Thymus (tissue), 14 donors: ENCODE measurements at places on chromosomes 7 and 10. TPM values are rescaled to one million over a fixed set of nuclear protein-coding genes. Genes with fewer than 3 reads are reported as not detected.

MBLAC1 gene
- total RNA-seq: 3.1 TPM

CPEB3 gene
- 0.76 TPM for total RNA-seq

DNA sequence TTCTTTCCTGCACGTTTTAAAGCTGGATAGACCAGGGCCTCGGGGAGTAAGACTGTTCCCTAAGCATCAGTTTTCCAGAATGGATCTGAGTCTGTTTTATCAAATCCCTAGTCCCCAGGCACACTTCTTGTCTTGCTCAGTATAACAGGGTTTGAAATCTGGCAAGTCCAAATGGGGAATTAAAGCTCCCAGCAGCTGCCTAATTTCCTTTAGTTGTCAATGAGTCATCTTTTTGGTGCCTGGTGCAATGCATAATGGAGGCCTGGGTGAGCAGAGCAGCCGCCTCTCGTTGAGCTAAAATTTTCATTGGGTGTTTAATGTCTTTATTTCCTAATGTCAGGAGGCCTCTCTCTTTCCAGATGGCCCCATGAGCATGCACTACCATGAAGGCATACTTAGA is 87.9 kb downstream of the STRA8 start:
- no peaks in the 10 kb centered on the region for H3K27me3 ChIP-seq
- no peak overlapping the region for H3K4me3 ChIP-seq
- no peaks in the 10 kb centered on the region for H3K36me3 ChIP-seq
- DNase-seq: no peak
- no peak overlapping the region for H3K27ac ChIP-seq
- no peaks in the 10 kb centered on the region for H3K4me1 ChIP-seq

CPED1 gene
- total RNA-seq: 2.2 TPM

- H3K4me3 ChIP-seq: no peak overlapping the region
- DNase-seq: peak; percentile 9
- H3K27ac ChIP-seq: no peak overlapping the region
- peaks cover 6% of the 10 kb centered on the region for H3K36me3 ChIP-seq
Measured at GRCh38 chr10:98170249-98171117, 36.0 kb downstream of the R3HCC1L start.

RTKN2 gene
- total RNA-seq: 5.0 TPM

DNA sequence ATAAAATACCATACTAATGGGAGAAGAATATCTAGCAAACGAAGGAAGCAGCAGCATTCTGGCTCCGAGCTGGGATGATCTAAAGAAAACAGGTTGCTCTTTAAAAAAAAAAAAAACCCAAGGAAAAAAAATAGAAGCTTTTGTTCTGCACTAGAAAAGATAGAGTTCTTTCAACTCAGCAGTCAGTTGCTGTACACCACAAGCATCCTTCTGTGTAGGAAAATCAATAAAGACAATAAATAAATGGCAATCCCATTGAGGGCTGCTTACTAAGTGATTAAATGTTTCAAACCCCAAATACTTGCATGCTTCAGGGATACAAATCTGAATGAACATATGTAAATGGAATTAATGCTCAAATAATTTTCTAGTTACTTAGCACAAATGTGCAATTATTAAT is 207.1 kb downstream of the TEX36 start:
- no peak for DNase-seq
- no peaks in the 10 kb centered on the region for H3K36me3 ChIP-seq
- H3K27ac ChIP-seq: no peak overlapping the region
- no peaks in the 10 kb centered on the region for H3K4me1 ChIP-seq
- H3K27me3 ChIP-seq: no peaks in the 10 kb centered on the region
- no peak overlapping the region for H3K4me3 ChIP-seq

- H3K27ac ChIP-seq: no peak overlapping the region
- DNase-seq: no peak
- H3K36me3 ChIP-seq: no peaks in the 10 kb centered on the region
- no peaks in the 10 kb centered on the region for H3K27me3 ChIP-seq
Measured at GRCh38 chr7:18530224-18531179, 35.0 kb downstream of the HDAC9 start.

GRCh38 chr10:48400850-48401220 is 94.4 kb downstream of the MAPK8 start:
- no peak overlapping the region for H3K4me3 ChIP-seq
- DNase-seq: no peak
- no peaks in the 10 kb centered on the region for H3K36me3 ChIP-seq
- no peaks in the 10 kb centered on the region for H3K27me3 ChIP-seq
- H3K4me1 ChIP-seq: no peaks in the 10 kb centered on the region
- H3K27ac ChIP-seq: no peak overlapping the region

GRCh38 chr10:17479822-17480221 is 25.4 kb upstream of the ST8SIA6 start:
- no peak overlapping the region for H3K27ac ChIP-seq
- no peaks in the 10 kb centered on the region for H3K27me3 ChIP-seq
- H3K36me3 ChIP-seq: no peaks in the 10 kb centered on the region
- DNase-seq: no peak
- H3K4me3 ChIP-seq: no peak overlapping the region
- H3K4me1 ChIP-seq: no peaks in the 10 kb centered on the region

- H3K27me3 ChIP-seq: no peaks in the 10 kb centered on the region
- H3K4me1 ChIP-seq: peaks cover 12% of the 10 kb centered on the region
- no peak overlapping the region for H3K27ac ChIP-seq
Measured at GRCh38 chr10:91198781-91199180, 21.7 kb upstream of the PCGF5 start.

DNA sequence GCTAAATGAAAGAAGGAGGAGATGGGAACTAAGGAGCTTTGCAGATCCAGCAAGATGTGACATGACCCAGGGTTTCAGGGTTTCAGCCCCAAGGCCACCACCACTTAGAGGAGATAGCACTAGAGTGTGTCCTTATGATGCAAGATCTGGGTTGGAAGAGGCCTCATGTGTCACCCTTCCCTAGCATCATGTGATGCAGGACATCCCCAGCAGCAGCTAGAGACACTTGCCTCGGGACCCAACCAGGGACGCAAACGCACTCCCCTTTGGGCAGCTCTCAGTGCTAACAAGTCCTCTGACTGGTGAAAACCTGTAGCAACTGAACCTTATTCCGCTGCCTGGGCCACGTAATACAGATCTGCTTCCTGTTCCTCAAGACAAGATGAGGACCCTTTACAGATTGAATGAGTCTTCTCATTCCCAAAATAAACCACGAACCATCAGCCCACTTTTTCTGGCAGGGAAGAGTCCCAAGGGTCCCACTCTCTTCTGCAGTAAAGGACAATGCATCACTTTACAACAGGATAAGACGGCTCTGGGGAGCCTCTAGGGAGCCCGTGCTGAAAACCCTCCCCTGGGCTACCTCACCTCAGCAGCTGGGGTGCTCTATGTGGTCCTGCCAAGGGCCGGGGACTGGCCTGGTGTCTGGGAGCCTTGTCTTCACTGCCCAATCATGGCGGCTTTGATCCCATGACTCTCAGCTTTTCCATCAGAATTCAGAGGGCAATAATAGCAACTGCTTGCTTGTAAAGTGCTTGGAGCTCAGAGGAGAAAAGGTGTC is 44.8 kb upstream of the GDF10 start:
- peaks cover 5% of the 10 kb centered on the region for H3K4me1 ChIP-seq
- H3K27ac ChIP-seq: no peak overlapping the region
- no peaks in the 10 kb centered on the region for H3K36me3 ChIP-seq

- H3K36me3 ChIP-seq: no peaks in the 10 kb centered on the region
- H3K4me1 ChIP-seq: peaks cover 35% of the 10 kb centered on the region
- no peak for DNase-seq
- H3K27me3 ChIP-seq: no peaks in the 10 kb centered on the region
- no peak overlapping the region for H3K27ac ChIP-seq
Measured at GRCh38 chr7:44218418-44219201, 17.8 kb downstream of the YKT6 start.

DNA sequence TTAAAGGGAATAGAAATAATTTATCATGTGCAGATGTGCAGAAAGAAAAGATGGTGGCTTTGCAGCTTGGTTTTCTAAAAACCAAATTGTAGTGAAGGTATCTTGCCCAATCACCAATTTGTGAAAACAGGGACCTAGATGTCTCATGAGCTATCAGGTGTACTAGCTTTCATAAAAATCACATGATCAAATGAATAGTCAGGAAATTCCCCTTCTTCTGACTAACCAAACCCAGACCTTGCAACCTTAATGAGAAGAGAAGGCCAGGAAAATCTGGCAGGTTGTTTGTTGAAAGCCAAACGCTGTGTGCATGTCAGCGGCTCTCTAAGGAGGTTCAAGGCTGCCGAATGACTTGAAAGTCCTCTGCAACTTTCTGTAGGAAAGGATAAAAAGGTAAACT is 304.4 kb upstream of the NRP1 start:
- no peak for DNase-seq
- no peaks in the 10 kb centered on the region for H3K4me1 ChIP-seq
- H3K27ac ChIP-seq: no peak overlapping the region
- no peak overlapping the region for H3K4me3 ChIP-seq
- H3K36me3 ChIP-seq: no peaks in the 10 kb centered on the region
- H3K27me3 ChIP-seq: no peaks in the 10 kb centered on the region

TCERG1L gene
- total RNA-seq: 0.52 TPM

SLF2 gene
- 26.3 TPM for total RNA-seq

GRCh38 chr10:32337350-32337749 is 9.6 kb downstream of the EPC1 start:
- no peak overlapping the region for H3K27ac ChIP-seq
- DNase-seq: no peak
- H3K4me1 ChIP-seq: peaks cover 20% of the 10 kb centered on the region

- no peak for DNase-seq
- H3K4me1 ChIP-seq: peaks cover 5% of the 10 kb centered on the region
- H3K27ac ChIP-seq: no peak overlapping the region
- H3K27me3 ChIP-seq: no peaks in the 10 kb centered on the region
- no peaks in the 10 kb centered on the region for H3K36me3 ChIP-seq
Measured at GRCh38 chr7:142881586-142882337, 3.8 kb downstream of the TRPV6 start.

VENTX gene
- 0.09 TPM for total RNA-seq

LIPF gene
- total RNA-seq: 0.14 TPM

TMEM236 gene
- 0.24 TPM for total RNA-seq

DNA sequence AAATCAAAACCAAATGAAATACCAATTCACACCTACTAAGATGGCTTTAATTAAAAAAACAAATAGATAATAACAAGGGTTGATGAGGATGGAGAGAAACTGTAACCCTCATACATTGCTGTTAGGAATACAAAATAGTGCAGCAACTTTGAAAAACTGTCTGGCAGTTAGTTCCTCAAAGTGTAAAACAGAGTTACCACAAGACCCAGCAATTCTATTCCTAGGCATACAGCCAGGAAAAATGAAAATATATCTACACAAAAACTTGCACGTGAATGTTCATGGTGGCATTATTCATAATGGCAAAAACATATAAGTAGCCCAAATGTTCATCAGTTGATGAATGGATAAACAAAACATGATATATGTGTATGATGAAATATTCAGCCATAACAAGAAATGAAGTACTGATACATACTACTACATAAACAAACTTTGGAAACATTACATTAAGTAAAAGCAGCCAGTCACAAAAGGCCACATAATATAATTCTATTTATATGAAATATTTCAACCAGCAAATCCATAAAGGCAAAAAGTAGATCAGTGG is 83.5 kb downstream of the BRAF start:
- H3K27me3 ChIP-seq: no peaks in the 10 kb centered on the region
- H3K4me1 ChIP-seq: no peaks in the 10 kb centered on the region
- DNase-seq: no peak
- H3K4me3 ChIP-seq: no peak overlapping the region
- H3K27ac ChIP-seq: no peak overlapping the region
- H3K36me3 ChIP-seq: no peaks in the 10 kb centered on the region

ZNF853 gene
- total RNA-seq: 2.8 TPM

LRRC4 gene
- total RNA-seq: 1.6 TPM

- DNase-seq: no peak
- H3K27ac ChIP-seq: no peak overlapping the region
- no peaks in the 10 kb centered on the region for H3K27me3 ChIP-seq
- H3K4me3 ChIP-seq: peak overlapping the region; percentile 80
Measured at GRCh38 chr10:48305905-48306264, 592 bp upstream of the MAPK8 start.

- H3K36me3 ChIP-seq: no peaks in the 10 kb centered on the region
- H3K4me1 ChIP-seq: no peaks in the 10 kb centered on the region
- DNase-seq: no peak
- peaks cover 15% of the 10 kb centered on the region for H3K27me3 ChIP-seq
Measured at GRCh38 chr10:43901302-43901701, 252.6 kb upstream of the ZNF32 start.

DNA sequence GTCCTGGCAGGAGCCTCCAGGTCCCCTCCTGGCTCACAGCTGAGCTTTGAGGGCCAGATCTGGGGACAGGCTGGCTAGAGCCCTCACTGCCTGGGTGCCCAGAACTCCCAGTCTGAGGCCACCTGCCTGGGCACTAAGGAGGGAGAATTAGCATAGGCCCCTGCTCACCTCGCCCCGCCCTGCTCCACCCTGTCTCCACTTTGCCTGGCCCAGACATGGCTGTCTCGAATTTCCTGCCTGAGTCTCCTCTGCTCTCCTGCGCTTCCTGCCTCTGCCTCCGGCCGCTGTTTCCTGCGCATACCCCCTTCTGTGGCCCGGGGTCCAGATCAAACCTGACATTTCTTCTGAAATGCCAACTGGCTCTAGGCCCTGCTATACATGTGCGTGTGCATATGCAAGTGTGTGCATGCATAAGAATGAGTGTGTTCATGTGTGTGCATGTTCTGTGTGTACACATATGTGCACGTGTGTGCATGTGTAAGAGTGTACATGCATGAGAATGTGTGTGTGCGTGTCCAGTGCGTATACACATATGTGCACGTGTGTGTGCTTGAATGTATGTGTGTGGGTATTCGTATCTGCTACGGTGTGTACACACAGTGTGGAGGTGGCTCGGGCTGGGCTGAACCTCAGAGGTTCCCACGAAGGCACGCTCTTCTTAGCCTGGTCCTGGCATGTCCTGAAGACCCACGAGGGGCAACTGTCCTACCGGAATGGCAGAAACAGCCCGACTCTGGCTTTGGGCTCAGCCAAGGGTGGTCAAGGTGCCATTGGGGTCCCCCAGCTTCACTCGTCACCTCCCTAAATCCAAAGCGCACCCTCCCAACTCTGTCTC is 64.9 kb downstream of the MYL10 start:
- no peak for DNase-seq
- no peaks in the 10 kb centered on the region for H3K27me3 ChIP-seq
- no peak overlapping the region for H3K27ac ChIP-seq
- no peaks in the 10 kb centered on the region for H3K4me1 ChIP-seq
- no peaks in the 10 kb centered on the region for H3K36me3 ChIP-seq

NRCAM gene
- 4.7 TPM for total RNA-seq

GRCh38 chr7:131157530-131158243 is 170.0 kb upstream of the MKLN1 start:
- H3K36me3 ChIP-seq: no peaks in the 10 kb centered on the region
- H3K4me1 ChIP-seq: no peaks in the 10 kb centered on the region
- no peak overlapping the region for H3K4me3 ChIP-seq
- H3K27ac ChIP-seq: no peak overlapping the region

DNA sequence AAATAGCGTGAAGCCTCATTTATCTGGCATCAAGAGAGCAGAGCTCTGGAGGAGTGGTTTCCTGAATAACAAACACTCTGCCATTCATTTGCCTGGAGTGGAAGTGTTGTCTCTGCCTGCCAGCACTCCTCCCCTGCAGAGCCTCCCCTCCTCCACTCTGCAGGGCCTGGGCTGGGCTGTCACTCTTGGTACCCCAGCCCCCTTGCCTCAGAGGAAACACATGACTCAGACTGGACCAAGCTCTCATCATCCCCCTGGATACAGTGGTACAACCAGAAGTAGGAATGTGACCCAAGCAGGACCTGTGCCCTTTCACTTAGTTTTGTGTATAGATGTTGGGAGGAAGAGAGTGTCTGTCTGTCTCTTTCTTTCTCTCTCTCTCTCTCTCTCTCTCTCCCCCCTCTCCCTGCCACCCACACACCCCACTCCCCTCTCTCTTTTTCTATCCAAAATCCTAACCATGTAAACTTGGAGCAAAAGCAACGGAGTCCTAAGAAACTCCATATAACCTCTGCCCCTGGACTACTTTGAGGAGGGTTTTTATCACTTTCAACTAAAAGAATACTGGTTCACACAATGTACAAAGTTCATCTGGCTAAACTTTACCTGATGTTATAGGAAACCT is 43.9 kb downstream of the DOCK4 start:
- H3K27me3 ChIP-seq: no peaks in the 10 kb centered on the region
- H3K36me3 ChIP-seq: no peaks in the 10 kb centered on the region
- DNase-seq: no peak

CLEC5A gene
- 0.57 TPM for total RNA-seq
